Activated T-cell treated with anti-CD3 and anti-CD28 coated beads for 1 hour (primary cell): ENCODE measurements at places on chromosomes 4 and X.

DNA sequence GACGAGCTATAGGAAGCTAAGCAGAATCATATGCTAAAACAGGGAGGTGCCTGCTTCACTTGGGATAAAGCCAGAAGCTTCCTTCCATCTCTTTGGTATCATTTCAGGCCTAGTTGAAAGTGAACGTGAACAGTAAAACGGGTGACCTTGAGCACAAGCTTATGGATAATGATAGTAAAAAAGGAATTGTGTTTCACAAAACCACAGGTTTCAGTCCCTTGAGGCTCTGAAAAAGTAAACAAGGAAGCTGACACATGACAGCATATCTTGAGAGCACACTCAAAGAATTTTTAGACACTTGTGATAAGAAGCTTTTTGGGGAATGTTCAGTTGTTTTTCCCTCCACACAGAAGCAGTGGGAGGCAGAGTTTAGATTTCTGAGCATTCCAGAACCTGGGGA lies 286.1 kb downstream of the DCHS2 start:
- no peak for DNase-seq

DNA sequence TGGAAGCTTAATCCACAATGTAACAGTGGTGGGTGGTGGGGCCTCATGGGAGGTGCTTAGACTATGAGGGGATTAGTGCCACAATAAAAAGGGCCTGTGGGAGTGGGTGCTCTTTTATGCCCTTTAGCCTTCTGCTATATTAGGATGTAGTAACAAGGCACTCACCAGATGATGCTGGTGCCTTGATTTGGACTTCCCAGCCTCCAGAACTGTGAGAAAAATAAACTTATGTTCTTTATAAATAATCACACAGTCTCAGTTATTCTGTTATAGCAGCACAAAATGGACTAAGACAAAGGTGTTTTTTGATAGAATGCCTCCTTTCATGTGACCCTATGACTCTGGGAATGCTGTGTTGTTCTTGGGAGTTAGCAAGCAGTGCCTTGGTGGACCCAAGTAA lies 89.8 kb downstream of the STIM2 start:
- no peak for DNase-seq

DNA sequence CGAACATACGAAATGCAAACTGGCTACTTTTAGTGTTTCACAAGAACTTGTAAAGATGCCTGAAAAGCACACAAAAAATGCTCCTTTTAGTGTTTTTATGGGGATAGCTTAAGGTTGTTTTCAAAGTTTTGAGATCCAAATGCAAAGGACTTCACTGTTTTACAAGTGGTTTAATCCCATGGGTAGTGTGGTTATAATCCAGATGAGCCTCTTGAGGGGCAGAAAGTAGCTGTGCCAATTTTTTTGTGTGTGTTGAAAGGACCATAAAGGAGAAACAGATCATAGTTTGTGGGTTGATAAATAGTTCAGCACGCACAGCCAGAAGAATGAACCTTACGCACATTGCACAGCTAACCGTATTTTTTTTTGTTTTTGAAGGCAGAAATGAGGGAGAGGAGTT lies 126.9 kb upstream of the GIMD1 start:
- no peak for DNase-seq

- DNase-seq, result no peak
These were observed 95.6 kb downstream of the STOX2 start for GRCh38 chr4:184000457-184001396.

DNA sequence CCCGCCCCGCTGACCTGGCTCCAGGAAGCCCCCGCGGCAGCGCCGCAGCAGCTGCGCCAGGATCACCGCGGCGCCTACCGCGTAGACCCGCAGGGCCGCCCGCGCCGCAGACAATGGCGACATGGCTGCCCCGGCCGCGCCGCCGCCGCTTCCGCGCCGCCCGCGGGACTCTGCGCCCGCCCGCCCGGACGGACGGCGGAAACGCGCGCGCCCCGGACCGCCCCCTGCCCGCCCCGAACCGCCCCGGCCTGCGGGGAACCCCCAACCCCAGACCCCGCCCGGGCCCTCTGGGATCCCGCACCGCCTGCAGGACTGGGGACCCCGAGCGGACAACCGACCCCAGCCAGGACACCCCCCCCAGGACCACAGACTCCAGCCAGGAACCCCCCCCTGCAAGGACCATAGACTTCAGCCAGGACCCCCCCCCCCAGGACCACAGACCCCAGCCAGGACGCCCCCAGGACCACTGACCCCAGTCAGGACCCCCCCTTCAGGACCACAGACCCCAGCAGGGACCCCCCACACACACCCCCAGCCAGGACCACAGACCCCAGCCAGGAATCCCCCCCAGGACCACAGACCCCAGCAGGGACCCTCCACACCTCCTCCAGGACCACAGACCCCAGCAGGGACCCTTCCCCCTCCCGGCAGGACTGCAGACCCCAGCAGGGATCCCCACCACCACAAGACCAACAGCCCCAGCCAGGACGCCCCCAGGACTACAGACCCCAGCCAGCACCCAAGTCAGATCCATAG lies at the start of the genes DHRSX and ZBED1:
TSS of gene DHRSX (minus strand) at position 174 of the 756 bp plus-strand sequence. CDS start at position 123, 51 bp downstream.
TSS of gene ZBED1 (minus strand) at position 174 of the 756 bp plus-strand sequence. CDS start 10,257 bp downstream, outside the sequence.
- DNase-seq, result peak; percentile 21

DNA sequence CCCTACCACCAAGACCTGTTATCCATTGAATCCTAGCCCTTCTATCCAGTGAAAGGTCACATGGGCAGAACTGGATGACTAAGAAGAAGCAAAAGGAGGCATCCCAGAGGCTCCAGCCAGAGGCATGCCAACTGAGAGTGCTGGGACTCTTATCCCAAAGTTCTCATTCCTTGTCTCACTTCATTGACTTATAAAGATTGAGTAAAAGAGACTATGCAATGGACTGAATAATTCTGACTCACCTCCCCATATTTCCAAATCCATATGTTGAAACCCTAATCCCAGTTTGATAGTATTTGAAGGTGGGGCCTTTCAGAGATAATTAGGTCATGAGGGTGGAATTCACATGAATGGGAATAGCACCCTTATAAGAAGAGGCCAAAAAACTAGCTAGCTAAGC lies 131.4 kb downstream of the COL25A1 start:
- no peak for DNase-seq

GRCh38 chr4:56874166-56874565 lies 33.5 kb upstream of the REST start:
- DNase-seq, result no peak

- no peak for DNase-seq
These were observed 89.5 kb downstream of the UGT8 start for GRCh38 chr4:114688059-114688458.

DNA sequence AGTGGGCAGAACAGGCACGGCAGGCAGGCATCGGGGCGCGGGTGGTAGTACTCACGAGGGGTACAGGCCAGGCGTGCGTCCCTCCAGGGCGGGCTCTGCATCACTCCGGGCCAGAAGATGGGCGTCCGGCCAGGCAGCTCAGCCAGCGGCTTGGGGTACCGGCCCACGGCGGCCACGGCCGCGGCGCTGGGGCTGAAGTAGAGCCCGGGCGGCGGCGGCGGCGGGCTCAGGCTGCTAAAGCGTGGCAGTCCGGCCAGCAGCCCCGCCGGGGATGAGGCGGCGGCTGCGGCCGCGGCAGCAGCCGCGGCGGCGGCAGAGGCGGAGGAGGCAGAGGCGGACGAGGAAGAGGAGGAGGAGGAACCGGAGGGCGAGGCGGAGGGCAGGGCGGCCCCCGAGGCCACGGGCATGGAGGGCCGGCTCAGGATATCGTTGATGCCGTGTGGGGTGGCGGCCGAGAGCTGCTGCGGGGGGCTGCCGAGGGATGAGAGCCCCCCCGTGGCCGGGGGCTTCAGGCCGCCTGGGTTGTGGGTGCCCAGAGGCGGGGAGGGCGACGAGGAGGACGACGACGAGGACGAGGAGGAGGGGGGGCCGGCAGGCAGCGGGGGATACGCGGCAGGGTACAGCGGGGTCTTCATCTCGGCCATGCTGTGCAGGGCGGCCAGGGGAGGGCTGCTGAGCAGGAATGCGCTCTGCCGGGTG lies 1.4 kb downstream of the NKX6-1 start:
- no peak for DNase-seq

- DNase-seq, result no peak
These were observed 13.9 kb downstream of the SASH3 start for GRCh38 chrX:129793604-129794191.

DNA sequence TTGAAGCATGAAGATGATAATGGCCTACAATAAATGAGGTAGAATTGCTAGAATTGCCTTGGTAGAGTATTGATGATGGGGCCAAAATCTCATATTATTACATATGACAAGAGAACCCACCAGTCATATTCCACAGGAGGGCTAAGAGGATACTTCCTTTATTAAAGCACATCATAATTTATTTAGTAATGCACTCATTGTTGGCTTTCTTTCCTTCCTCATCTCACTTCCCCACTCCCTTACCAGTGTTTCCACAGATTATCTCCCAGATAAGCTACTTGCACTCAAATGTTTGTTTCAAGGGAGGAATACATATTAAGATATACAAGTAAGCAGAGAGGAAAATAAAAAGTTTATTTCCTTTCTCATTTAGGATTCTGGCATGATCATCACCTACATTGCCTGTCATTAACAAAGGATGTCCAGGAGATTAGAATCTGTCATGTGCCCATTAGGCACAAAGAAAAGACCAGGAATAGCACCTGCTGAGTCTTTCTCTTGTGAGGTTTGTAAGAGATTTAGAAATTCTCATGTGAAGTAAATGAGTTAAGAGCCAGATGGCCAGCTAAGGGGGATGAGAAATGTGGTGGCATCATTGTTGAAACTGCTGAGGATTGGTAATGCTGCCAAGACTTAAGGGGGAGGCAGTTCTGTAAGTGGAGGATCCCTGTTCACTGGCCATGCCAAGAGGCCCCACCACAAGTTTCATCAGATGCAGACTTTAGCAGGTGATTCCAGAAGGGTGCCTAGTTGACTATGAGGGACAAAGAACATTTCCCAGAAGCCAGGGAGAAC lies 52.4 kb upstream of the PRDM8 start:
- no peak for DNase-seq

DNA sequence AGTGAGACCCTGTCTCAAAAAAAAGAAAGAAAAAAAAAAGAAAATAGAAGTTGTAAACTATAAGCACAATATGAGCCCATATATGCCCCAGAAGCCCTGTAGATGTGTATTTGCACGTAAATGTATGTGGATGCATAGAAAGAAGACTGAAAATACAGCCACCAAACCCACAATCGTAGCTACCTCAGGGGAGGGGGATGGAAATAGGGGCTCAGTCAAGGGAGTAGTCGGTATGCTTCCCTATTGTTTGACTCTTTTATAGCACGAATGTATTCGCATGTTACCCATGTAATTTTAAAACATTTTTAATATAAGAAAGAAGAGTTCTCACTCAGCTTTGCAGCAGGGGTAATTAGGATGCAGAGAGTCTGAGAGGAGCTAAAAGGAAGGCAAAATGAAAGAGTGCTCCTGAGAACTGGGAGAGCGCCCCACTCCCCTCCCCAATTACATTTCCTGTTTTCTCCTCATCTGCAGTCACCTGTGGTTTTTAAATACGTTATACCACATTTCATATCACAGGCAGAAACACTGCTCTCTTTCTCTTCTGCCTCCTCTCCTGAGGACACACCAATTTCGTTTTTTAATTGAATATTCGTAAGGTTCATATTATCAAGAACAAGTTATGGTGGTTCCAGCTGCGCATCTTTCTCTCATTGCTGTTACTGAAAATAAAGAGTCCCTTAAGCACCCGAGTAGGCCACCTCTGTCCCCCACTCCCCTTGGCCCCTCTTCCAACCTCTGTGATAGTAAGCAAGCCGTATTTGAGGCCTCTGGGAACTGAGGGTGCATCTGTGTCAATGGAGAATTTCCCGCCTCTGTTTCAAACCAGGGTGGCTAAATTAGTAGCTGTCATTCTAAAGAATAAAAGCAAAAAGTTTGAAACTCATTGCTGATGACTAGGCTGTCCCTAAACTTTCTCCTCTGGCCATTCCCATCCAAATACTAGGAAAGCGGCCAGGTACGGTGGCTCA lies 10.7 kb downstream of the SEPTIN6 start:
- no peak for DNase-seq

GRCh38 chr4:20809812-20810211 lies 109.6 kb downstream of the PACRGL start:
- no peak for DNase-seq

DNA sequence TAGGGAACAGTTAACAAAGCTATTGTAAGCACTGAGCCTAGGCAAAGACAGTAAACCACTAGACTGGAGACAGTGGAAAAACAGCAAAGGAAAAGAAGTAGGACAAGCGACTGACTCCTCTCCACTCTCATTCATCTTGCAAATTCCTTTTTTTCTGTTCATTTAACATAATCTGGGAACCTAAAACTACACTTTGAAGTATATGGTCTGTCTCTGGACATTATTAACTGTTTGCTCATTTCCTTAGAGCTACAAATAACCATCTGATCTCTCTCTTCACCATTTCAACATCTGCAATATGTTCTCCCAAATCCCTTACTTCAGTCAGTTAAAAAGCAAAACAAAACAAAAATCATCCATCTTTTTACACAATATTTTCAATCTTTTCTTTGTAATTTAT lies 642 bp downstream of the HMGN5 start:
- DNase-seq, result no peak

DNA sequence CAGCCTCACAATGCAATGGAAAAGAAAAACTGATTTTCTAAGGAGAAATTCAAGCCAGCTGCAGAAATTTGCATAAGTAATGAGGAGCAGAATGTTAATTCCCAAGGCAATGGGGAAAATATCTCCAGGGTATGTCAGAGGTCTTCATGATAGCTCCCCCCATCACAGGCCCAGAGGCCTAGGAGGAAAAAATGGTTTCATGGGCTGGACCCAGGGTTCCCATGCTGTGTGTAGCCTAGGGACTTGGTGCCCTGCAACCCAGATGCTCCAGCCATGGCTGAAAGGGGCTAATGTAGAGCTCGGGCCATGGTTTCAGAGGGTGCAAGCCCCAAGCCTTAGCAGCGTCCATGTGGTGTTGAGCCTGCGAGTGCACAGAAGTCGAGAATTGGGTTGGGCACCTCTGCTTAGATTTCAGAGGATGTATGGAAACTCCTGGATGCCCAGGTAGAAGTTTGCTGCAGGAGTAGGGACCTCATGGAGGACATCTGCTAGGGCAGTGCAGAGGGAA lies 53.5 kb upstream of the TEX13C start:
- no peak for DNase-seq

DNA sequence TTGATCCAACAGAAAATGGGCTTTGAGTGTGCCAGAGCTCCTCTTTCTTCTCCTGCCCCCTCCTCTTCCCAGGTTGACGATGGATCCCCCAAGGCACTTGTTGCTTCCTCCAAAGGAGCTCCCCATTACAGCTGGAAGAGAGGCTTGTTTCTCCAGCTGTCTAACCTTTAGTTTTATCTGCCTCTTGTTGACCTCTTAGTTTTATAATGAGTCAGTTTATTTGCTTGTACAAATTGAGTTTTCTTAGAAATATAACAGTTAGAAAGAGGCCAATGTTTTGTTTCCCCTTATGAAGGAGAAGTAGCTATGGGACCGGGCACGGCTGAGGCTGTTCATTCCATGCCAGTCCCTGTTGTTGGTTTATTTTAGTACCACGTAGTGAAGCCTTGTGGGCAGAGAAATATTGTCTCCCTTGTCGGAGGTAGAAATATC lies 158.2 kb downstream of the SPRY1 start:
- DNase-seq, result no peak

DNA sequence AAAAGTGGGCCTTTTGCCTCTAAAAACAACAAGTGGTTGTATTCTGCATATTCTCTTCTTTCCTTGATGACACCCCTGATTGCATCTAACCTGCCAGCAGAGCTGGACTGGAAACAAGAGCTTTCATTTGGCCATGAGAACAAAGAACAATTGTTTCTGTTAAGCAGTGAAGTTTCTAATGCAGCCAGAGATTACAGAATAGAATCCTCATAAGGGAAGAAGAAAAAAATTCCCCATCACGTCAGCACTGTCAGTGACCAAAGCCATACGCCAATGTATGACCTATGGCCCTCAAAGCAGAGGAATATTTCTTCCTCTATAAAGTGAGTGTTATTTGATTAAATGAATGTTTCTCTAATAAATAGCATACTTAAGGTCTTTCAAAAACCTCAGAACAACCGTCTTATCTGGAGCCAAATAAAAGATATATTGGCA lies 529.1 kb upstream of the INTU start:
- no peak for DNase-seq
